Esophagus muscularis mucosa (tissue), 4 donors: ENCODE measurements at places on chromosomes 1 and 21. TPM values are rescaled to one million over a fixed set of nuclear protein-coding genes. Genes with fewer than 3 reads are reported as not detected.

CRP gene
- total RNA-seq, result 0.65 TPM

PGM1 gene
- total RNA-seq, result 49.4 TPM

CYP4A22 gene
- total RNA-seq, result 0.19 TPM

OR2L13 gene
- not detected for total RNA-seq

RAB3B gene
- 0.75 TPM for total RNA-seq

C1QC gene
- total RNA-seq, result 171 TPM

C1orf87 gene
- total RNA-seq, result not detected

KRTAP19-1 gene
- not detected for total RNA-seq
